Fibroblast of skin of scalp (primary cell): ENCODE measurements at places on chromosomes 12 and 14.

GRCh38 chr12:56079723-56080555 is at the start of gene ERBB3:
Gene ERBB3 (plus strand): TSS chr12:56080165. CDS start chr12:56080301, 136 bp downstream.
- DNase-seq, result peak; percentile 81

GRCh38 chr14:100073576-100074430 is 8.6 kb downstream of the EVL start:
- no peak for DNase-seq

- no peak for DNase-seq
Observed at GRCh38 chr12:53872367-53872766, 66.3 kb upstream of the HOXC13 start.

DNA sequence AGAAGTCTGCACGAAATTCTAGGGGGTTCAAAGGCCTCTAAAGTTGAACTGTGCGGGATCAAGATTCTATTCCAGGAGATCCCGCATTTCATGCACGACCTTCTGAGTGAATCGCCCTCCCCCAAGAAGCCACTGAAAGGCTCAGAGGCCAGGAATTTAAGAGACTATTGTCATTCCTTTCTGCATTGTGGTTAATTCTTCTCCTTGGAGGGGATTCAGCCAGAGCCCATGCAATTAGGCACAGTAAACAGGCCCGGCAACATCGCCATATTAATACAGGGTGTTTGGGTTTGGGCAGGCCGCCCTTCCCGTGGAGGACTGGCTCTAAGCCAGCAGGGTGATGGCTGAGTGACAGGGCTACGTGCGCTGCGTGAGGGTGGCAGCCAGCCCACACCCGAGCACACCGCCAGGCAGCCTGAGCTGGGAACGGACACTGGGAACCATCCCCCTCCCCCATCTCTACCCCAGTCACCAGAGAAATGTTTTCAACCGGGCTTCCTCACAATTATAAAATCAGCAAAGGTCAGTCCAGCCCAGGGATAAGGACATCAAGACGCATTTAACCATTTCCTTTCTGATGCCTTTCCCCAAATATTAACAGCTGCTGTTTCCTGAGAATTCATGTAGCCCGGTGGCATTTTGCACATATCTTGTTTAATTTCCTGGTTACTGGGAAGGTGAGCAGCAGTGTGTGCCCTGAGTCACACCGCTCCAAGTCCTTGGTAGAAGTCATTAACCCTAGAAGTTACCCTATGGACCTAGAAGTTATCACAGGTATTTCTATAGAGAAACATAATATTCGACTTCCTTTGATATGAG is 12.5 kb downstream of the EGLN3 start:
- peak; percentile 81 for DNase-seq

DNA sequence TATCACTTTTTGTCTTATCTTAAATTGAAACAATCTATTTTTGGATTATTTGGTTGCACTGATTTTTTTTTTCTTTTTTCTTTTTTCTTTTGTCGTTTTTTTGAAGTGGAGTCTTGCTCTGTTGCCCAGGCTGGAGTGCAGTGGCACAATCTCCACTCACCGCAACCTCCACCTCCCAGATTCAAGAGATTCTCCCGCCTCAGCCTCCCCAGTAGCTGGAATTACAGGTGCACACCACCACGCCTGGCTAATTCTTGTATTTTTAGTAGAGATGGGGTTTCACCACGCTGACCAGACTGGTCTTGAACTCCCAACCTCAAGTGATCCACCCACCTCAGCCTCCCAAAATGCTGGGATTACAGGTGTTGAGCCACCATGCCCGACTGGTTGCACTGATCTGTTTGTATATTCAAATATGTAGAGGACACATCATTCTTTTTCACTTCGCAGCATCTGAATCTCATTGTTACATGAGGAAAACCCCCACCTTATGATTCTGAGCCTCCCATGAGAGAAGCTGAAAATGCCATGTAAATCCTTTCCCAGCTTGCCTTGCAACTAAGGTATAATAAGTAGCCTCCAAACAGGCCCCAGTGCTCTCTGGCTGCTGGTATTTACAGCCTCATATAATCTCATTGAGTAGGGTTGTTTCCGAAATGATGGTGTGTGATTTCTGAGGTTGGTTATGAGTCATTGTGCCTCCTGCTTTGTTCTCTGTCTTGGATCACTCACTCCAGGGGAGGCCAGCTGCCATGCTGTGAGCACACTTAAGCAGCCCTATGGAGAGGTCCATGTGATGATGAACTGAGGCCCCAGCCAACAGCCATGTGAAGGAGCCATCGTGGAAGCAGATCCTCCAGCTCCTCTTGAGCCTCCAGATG is 5.2 kb upstream of the HSP90B1 start:
- DNase-seq, result peak; percentile 72

DNA sequence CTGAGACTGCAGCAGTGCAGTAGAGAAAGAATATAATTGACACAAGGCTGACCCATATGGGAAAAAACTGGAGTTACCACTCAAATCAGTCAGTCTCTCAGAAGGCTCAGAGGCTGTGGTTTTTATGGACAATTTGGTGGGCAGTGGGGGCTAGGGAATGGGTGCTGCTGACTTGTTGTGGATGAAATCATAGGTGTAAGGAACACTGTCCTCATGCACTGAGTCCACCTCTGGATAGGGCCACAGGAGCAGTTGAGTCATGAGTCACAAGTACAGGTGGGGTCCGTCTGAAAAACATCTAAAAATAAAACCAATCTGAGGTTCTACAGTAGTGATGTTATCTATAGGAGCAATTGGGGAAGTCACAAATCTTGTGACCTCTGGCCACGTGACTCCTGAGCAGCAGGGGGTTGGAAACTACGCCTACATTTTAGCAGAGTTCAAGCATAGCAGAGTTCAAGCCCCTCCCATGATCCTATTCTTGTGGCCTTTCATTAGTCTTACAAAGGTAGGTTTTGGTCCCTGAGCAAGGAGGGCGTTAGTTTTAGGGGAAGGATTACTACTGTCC is 18.1 kb upstream of the SGPP1 start:
- no peak for DNase-seq

GRCh38 chr12:62784576-62784975 is 150.4 kb downstream of the PPM1H start:
- DNase-seq, result no peak

GRCh38 chr14:71194251-71194650 is 287.0 kb downstream of the PCNX1 start:
- DNase-seq, result no peak

DNA sequence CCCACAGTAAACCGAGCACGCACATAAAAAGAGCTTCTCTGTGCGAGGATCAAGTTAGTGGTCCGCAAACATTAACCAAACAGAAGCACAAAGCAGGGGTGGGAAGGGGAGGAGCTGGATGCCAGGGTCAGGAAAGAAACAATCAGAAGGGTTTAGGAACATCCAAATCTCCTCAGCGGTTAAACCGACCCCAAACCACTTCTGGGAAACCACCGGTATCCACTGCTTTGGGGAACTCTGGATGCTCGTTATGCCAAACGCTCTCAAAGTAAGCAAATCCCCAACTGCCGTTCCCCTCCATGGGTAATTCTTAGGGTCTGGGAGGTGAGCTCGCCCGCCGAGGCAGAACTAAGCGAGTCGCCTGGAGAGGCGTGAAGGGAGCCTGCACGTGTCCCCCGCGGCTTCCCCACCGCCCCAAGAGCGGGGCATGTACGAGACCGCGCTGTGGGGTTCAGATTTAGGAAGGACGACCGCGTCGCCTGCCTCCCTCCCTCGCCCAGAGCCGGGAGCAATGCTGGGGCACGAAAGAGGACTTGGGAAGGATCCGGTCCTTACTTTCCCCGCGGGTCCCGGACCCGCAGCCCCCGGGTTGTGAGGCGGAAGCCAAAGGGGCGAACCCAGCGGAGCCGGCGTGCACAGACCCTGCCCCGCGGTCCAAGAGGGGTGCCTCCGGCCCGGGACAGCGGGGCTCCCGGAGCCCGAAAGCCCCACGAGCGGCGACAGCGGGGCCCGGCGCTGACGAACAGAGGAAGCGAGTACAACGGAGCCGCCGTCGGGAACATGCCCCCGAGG is 711 bp downstream of the SBNO1 start:
- DNase-seq, result no peak

DNA sequence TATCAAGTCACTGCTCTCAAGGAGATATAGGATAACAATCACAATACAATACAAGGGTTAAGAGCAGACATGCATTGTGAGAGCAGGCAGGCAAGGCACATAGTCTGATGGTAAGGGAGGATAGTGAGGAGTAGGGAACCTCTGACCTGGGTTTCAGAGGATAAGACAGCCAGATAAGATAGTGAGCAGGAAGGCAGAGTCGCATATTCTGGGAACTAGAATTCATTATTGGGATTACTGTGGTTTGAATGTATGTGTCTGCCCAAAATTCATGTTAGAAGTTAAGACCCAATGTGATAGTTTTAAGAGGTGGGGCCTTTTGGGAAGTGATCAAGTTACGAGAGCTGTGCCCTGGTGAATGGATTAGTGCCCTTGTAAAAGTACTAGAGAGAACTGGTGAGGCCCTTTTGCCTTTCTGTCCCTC is 14.4 kb upstream of the ATF1 start:
- no peak for DNase-seq

- DNase-seq, result peak; percentile 45
Observed at GRCh38 chr14:76720382-76720813, 40.9 kb upstream of the VASH1 start.

DNA sequence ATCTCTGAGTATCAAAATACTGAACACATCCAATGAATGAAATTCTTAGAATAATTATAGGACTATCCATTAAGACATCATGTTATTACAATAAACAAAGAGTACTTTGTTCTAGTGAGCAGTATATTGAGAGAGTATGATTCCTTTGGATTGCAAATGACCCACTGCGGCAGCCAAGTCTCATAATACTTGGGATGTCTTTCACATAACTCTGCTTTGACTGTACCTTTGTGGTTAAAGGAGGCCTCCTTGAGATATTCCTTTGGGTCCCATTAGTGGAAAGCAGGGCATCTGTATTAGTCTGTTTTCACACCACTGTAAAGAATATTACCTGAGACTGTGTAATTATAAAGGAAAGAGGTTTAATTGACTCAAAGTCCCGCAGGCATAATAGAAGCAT is 593.8 kb downstream of the TRHDE start:
- no peak for DNase-seq

DNA sequence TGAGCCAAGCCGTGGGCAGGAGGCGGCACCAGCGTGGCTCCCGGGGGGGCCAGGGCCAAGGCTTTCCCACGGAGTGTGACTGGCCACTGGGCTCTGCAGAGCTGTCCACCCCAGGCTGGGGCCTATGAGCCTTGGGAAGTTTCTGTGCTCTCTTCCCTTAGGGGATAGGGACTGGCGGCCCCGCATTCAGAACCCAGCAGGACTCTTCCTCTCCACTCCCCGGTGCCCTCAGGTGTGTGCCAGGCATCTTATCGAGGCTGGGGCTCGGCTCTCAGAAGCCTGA is 17.8 kb upstream of the EIF2B2 start:
- DNase-seq, result no peak

- no peak for DNase-seq
Observed at GRCh38 chr14:91406451-91406850, 11.2 kb downstream of the CCDC88C start.

- no peak for DNase-seq
Observed at GRCh38 chr12:126443977-126444376, 1378.7 kb downstream of the AACS start.

DNA sequence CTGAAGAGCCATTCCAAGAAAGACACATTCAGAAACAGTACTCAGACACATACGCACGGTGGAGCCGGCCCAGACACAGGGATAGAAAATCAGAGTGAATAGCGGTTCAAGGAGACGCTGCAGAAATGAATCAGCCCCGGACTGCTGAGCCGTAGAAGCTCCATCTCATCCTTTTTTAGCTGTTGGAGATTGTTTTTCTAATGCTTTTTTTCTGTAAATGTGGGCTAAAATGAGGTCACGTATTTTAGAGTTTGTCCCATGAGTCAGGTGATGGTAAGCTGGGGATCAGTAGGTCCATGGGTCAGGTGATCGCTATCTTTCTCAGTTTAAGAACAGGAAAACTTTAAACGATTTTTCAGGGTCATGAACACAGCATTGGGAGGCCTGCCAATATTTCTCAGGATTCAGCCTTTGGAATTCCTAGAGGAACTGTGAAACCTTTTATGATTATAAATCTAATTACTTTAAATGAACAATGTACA is 202.4 kb downstream of the ITPR2 start:
- DNase-seq, result peak; percentile 74

GRCh38 chr12:57727758-57728395 is 10.7 kb downstream of the AGAP2 start:
- DNase-seq, result no peak

GRCh38 chr12:9897535-9897934 is 16.2 kb downstream of the KLRF2 start:
- DNase-seq, result no peak

GRCh38 chr12:106766393-106766826 is 8.1 kb upstream of the RIC8B start:
- no peak for DNase-seq

- no peak for DNase-seq
Observed at GRCh38 chr14:22105006-22105623, 431.5 kb upstream of the OR4E1 start.

GRCh38 chr12:66063916-66064315 is 66.6 kb downstream of the LLPH start:
- DNase-seq, result peak; percentile 46

- no peak for DNase-seq
Observed at GRCh38 chr14:75605916-75606315, 27.5 kb downstream of the FLVCR2 start.

- DNase-seq, result no peak
Observed at GRCh38 chr12:50536831-50537537, 32.2 kb downstream of the DIP2B start.

DNA sequence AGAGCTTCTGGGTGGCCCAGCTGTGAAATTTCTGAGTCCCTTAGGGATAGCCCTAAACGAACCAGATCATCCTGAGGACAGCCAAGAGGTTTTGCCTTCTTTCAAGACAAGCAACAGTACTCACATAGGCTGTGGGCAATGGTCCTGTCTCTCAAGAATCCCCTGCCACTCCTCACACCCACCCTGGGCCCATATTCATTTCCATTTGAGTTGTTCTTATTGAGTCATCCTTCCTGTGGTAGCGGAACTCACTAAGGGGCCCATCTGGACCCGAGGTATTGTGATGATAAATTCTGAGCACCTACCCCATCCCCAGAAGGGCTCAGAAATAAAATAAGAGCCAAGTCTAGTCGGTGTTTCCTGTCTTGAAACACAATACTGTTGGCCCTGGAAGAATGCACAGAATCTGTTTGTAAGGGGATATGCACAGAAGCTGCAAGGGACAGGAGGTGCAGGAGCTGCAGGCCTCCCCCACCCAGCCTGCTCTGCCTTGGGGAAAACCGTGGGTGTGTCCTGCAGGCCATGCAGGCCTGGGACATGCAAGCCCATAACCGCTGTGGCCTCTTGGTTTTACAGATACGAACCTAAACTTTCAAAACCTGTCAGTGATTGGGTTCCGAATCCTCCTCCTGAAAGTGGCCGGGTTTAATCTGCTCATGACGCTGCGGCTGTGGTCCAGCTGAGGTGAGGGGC is 38.9 kb downstream of the DAD1 start:
- peak; percentile 63 for DNase-seq

- DNase-seq, result no peak
Observed at GRCh38 chr14:104580961-104581360, 1.4 kb downstream of the C14orf180 start.

GRCh38 chr12:3017281-3017680 is 58.1 kb downstream of the TEAD4 start:
- DNase-seq, result no peak

GRCh38 chr14:100736269-100737180 is 9.8 kb downstream of the DLK1 start:
- no peak for DNase-seq
